ENCODE measurements at places on chromosomes 3 and 15.
A peak's percentile ranks its signal among the peaks of the same experiment; 100 is the strongest.

GRCh38 chr3:61645148-61645547, 83.8 kb downstream of the PTPRG start:
- DNase-seq: no peak

- no peak for DNase-seq
Measured at GRCh38 chr15:41507820-41508290, 5.8 kb downstream of the LTK start.

DNA sequence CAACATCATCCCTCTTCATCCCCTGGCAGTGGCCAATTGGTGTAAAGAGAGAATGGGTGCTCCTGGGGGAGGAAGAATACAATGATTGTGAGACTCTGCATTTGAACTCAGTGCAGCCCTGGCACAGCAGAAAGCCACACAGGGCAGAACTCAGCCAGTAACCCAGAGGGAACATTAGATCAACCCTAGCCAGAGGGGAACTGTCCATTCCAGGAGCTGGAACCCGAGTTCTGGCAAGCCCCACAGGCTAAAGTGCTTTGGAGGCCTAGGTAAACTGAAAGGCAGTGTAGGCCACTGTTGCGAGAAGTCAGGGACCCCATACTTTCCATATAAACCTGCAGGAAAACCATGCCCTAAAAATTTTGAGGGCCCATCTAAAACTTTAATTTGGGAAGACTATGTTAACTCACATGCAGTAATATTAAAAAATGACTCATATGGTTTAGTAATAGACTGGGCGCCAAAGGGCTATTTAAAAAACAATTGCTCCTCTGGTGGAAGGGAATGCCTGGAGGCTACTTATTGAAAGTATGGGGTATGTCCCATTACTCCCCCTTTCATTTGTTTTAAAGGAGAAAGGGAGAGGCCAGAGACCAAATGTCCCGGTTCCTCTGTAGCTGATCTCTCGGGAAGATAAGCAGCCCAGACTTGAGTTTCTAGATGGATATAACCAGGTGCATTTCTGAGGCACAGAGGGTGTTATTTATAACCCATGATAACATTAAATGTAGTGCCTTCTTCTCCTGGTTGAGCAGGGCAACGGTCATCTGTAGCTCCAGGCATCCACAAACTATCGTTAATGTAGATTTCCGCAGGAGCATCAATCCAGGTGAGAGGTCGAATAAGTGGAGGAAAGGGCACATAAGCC, 5.8 kb upstream of the RAD51 start:
- DNase-seq: no peak

DNA sequence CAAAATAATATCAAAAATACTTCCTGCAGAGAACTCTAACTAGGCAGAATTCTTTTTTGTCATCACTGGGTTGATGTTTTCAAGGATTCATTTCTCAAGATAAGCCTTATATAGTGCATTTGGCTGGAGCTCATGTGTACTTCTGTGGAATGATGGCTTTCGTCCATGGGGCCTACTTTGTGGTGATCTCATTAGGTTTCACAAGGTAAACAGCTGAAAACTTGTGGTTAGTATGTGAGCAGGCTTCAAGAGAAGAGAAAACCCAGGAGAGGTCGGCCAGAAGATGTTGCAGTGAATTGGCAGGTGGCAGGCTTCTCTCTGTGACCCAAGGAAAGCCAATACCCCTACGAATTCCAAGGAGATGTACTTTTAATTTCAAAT, 121.4 kb upstream of the PHLDB2 start:
- no peak for DNase-seq

GRCh38 chr3:172343979-172344378, 104.3 kb downstream of the GHSR start:
- DNase-seq: no peak

DNA sequence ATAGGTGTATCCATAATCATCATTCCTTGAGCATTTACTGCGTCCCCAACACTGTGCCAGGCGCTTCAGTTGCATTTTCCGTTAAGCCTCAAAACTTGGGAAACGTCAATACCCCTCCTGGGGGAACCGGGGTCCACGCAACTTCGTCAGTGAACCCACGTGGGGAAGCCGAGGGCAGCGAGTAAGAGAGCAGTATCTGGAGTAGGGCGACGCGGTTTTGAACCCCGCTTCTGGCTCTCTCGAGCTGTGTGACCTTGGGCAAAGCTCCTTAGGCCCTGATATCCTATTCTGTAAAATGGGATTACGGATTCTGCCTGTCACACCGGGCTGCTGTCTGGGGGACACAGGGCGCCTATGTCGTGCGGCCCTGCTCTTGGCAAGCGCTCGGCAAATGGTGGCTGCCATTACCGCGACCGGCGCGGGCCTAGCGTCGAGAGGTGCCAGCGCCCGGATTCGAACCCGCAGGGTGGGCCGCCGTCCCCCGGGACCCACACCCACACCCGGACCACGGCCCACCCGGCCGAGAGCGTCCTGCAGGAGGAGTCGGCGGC, 590 bp downstream of the POLG start:
- DNase-seq: no peak

DNA sequence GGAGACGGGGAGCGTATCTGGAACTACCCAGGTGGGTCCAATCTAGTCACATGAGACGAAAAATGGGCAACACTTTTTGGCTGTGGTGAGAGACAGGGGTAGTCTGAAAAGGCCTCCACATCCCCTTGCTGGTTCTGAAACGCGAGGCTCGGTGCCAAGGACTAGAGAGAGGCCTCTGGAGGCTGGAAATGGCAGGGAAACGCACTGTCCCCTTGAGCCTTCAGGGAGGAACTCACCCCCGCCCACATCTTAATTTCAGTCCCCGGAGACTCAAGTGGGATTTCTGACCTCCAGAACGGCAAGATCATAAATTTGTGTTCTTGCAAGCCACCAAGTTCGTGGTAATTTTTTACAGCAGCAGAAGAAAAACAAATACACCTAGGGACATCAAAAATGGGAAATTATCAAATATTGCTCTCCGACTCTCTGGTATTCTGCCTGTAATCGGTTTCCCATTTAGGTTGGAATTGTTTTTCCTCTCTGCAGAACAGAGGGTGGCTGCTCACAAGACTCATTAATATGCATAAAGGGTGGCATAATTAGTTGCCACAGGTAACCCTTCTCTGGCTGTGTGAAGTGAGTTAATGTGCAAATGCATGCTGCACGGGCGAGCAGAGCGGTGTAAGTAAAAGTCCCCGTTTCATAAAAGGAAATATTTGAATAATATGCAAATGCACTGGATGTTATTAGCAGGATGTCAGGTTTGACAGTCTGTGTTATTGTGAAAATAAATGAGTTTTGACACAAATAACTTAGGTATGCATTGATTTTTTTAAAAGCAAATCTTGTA, 185.7 kb downstream of the ARRDC4 start:
- no peak for DNase-seq

- no peak for DNase-seq
Measured at GRCh38 chr15:40306908-40307307, 827 bp downstream of the PLCB2 start.

GRCh38 chr3:63477494-63478129, 174.9 kb upstream of the SNTN start:
- DNase-seq: no peak

DNA sequence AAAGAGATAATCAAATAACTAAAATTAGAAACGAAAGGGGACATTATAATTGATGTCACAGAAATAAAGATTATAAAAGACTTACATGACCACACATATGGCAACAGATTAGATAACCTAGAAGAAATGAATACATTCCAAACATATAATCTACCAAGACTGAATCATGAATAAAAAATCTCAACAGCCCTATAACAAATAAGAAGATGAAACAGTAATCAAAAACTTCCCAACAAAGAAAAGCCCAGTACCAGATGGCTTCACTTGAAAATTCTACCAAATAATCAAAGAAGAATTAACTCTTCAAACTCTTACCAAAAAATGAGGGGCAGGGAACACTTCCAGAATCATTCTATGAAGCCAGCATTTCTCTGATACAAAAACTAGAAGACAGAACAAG, 11.8 kb downstream of the TOP2B start:
- DNase-seq: no peak

GRCh38 chr15:27454281-27455075, 483.5 kb downstream of the GABRG3 start:
- DNase-seq: no peak

DNA sequence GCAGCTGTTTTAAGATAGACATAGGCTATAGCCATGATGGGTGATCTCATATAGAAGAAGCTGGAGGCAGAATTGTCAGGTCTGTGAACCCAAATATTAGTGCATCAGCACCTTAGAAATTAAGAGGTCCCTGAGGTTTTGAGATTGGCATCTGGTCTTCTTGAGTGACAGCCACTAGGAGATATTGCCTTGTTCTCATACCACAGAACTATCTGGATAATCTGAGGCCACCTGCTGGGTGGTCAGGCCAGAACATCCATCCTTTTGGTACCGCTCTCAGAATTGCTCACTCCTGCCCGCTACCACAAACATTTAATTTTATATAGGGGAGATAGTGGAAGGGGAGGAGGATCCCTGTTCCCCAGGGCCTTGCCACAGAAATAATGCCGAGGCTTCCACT, 210.6 kb upstream of the ZPLD1 start:
- DNase-seq: no peak

GRCh38 chr15:100216182-100216581, 125.6 kb downstream of the ADAMTS17 start:
- DNase-seq: no peak

DNA sequence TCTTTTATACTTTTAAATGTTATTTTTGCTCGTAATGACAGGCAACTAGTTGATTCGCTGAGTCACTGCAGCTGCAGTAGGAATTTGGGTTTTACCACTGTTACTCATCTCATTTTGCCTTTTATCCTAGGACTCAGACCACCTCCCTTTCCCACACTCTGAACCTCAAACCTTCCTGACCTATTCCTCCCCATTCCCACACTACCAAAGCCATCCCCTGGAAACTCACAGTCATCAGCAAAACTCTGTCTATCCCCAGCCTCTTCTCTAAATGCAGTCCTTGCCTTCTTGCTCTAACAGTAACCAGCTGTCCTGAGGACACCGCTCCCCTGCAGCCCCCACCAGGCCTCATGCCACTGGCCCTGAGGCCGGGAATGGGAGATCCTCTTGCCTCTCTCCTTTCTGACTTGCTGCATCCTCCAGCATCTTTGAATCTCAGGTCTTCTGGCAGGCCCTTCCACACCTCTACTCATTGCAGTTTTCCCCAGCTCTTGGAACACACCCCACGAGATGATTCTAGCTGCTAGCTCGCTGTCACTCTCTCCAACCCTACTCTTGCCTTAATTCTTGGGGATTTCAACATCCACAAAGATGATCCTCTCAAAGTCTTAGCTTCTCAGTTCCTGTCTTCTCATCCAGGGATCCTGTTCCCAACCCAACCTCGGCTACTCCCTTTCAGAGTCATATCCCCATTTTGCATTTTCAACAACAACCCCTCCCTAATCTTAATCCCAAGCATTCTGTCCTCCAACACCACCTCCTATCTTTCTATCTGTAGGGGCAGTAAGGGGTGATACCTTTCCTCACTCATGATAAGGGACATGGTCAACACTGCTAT, 55.9 kb upstream of the C3orf80 start:
- no peak for DNase-seq

GRCh38 chr15:48086133-48086532, 34.7 kb upstream of the SLC24A5 start:
- no peak for DNase-seq

DNA sequence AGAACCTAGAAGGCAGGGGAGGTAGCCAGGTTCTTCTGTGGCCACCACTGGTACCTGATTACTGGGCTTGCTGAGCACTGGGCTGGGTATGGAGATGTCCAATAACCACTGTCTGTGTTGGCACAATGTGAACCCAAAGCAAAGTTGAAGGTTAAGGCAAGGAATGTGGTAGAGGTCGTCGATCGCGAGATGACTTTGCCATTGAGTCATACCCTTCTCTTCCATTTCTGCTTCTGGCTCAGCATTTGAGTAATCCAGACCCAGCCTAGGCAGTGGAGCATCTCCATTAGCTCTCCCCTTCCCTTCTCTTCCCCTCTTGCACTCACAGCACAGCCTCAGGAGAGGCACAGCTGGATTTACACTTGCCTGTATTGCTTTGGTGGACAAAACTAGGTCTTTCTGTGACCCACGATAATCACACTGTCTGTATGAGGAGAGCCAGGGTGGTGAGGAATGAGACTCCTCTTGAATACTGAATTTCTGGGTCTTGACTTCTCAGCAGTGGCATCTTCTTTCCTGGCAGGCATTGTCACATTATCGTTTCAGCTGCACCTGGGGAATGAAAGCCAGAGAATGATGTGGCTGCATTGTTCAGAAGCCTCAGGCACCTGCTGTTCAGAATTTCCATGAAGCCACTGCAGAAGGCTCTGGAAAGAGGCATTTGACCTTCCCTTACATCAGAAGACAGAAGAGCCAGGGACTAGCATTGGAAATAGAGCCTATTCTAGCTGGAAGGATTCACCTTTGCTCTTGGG, 272.6 kb downstream of the PDCD6IP start:
- DNase-seq: no peak

DNA sequence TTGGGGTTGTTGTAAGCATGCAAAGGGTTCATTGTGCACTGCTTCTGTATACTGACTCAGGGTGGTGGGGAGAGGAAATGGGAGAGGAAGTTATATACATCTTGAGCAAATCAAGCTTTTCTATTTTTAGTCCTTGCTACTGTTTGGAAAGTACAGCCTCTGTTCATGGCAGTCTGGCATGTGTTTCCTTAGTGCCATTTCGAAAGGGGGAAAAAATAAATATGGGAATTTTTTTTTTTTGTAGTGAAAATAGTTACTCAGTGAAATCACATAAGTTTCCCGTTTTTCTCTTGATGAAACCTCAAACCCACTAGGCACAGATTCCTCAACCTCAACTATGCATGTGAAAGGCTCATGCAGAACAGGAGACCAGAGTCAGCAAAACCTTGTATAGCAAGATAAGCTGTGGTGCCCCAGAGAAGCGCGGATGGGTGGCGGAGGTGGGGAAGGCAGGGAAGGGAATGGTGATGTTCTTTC, 353.3 kb downstream of the LPP start:
- DNase-seq: no peak

DNA sequence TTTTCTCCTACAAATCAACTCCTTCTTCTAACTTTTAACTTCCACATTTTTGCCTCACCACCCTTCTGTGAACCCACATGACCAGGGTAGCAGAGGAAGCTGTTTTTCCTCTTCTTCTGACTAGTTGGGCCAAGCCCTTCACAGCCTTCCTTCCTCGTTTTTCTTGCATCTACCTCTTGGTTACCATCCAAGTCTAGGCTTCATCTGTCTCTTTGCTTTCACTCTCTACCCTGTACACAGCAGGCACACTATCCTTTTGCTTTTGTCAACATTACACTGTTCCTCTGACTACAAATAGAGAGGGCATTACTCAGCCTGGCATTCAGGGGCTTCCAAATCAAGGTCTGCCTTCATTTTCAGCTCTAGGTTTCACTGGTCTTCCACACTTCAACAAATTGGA, 22.0 kb downstream of the SLC9A9 start:
- DNase-seq: no peak

- peak; percentile 42 for DNase-seq
Measured at GRCh38 chr15:82530606-82531379, 9.5 kb downstream of the RPS17 start.

- DNase-seq: no peak
Measured at GRCh38 chr3:174431717-174432116, 427.4 kb upstream of the NAALADL2 start.

GRCh38 chr3:66140743-66141372, 79.9 kb upstream of the SLC25A26 start:
- DNase-seq: no peak

Measured in stimulated activated CD8-positive, alpha-beta memory T cell treated with anti-CD3 and anti-CD28 coated beads, Interleukin-15, amount 100 ng/mL, for 1 hour (primary cell).